ENCODE measurements at places on chromosomes 2 and 18.

- DNase-seq = no peak
These were observed 527.4 kb upstream of the REG3G start for GRCh38 chr2:78498125-78498524.

DNA sequence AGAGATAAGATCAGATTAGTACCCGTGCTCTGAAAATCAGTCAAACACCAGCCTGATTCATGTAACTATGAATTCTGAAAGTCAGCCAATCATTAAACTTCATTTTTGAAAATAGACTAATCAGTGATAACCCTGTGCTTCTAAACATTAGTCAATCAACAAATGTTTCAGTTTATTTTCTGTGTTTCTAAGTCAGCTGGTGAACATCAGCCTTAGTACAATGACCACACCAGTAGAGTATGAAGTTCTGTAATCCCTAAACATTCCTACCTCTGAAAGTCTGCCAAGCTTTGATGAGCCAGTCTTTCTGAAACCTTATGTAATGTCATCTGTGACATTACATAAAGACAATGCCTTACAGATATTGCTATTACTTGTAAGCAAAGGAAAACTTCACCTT lies 807.4 kb upstream of the CRIM1 start:
- DNase-seq = no peak

- DNase-seq = no peak
These were observed 549.0 kb upstream of the PKDCC start for GRCh38 chr2:41498781-41499180.

GRCh38 chr2:218883491-218884490 lies 3.1 kb downstream of the WNT10A start:
- DNase-seq = peak; percentile 76

DNA sequence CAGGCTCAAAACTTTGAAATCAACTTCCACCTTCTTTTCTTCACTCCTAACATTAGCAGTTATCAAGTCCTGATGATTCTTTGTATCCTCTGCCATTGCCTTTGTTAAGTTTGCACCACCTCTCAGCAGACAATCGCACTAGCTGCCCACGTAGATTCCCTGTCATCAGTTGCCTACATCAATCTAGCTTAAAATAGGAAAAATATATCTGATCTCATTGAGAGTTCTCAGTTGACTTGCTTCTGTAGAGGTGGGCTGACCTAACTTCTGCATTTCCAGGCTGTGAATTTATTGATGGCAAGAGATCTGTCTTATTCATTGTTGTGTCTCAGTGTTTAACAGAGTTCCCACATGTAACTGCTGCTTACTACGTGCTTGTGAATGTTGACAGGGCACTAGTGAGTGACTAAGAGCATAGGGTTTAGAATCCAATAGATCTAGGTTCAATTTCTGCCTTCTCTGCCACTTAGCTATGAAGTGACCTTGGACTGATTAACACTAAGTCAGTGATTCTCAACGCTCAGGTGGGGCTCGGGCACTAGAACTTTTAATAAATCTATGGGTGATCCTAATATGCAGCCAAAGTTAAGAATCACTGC lies 3.7 kb upstream of the INSIG2 start:
- DNase-seq = no peak

DNA sequence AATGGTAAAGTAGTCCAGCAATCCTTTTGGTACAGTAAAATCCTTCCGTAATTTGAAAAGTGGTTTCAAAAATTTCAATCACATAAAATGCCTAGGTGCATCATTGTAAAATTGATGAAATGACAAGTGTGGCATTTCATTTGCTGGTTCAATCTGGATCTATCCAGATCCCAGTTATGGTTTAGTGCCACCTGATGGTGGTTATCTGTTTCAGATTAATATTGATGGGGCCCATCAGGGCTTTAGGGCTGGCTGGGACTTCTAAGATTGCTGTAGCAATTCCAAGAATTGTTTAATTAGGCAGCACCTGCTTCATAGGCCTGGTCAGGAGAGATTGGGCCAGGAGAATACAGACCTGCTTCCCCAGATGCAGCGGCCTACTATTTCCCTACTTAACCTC lies 55.5 kb upstream of the PIK3C3 start:
- DNase-seq = no peak

DNA sequence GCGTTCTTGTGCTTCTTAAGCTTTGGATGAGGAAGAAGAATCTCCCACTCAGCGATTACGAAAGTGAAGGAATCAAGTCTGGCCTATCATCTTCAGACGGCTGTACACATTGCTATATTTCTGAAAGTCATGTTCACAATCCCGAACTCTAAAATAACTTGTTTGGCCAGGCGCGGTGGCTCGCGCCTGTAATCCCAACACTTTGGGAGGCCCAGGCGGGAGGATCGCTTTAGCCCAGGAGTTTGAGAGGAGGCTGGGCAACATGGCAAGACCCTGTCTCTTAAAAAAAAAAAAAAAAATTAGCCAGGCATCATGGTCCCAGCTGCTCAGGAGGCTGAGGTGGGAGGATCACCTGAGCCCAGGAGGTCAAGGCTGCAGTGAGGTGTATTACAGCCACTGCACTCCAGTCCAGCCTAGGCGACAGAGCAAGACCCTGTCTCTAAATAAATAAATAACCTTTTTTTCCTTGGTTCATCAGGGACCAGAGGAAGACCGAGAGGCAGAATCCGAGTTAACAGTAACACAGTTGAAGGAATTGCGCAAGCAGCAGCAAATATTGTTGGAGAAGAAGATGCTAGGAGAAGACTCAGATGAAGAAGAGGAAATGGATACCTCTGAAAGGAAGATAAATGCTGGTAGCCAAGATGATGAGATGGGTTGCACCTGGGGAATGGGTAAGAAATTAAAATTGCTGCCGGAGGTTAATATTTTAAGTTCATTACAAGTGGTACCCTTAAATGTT lies 1.1 kb downstream of the SLC4A1AP start:
- no peak for DNase-seq

- no peak for DNase-seq
These were observed 20.1 kb upstream of the TEX51 start for GRCh38 chr2:126878601-126879000.

DNA sequence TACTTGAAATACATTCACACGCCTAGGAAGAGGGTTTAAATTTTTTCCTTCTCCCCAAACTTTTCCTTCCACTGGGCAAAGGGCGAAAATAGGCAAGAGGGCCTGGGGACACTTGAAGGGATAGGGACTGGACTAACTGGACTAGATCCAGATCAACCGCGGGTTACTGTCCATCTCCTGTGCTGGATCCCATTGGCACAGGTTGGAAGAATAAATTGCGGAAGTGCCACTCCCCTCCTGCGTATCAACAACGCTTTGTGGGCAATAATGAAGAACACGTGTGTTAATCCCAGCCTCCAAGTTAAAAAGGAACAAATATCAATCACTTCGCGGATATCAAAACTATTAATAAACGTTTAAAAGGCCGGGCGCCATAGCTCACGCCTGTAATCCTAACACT lies 1.7 kb upstream of the FZD5 start:
- no peak for DNase-seq

- no peak for DNase-seq
These were observed 408.8 kb downstream of the HRH4 start for GRCh38 chr18:24869285-24869684.

DNA sequence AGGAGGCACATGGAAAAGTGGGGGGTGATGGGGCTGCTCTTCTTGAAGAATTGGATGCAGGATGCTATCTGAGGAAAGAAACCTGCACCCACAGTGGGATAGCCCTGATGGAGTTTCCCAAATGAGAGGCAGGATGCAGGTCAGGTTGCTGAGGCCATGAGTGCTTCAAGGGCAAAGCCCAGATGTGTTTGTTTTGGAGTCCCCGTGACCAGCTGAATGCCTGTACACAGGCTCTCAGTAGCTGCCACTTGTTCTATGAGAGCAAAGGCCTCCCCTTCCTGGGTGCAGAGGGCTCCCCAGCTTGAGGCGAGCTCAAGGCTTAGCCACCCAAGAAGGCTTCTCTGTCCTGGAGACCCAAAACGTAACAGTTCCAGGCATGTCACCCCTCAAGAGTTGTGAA lies 192.7 kb downstream of the SEPTIN10 start:
- no peak for DNase-seq

- DNase-seq = no peak
These were observed 10.8 kb downstream of the ALPP start for GRCh38 chr2:232389327-232389726.

GRCh38 chr18:6411382-6411781 lies 3.3 kb downstream of the L3MBTL4 start:
- DNase-seq = no peak

GRCh38 chr2:232550354-232551249 lies at the start of the genes EIF4E2 and TIGD1:
TSS of gene EIF4E2 (plus strand) at chr2:232550689. CDS start at chr2:232550725, 36 bp downstream.
TSS of gene TIGD1 (minus strand) at chr2:232550557. CDS start at chr2:232549882, 675 bp downstream.
- peak; percentile 98 for DNase-seq

GRCh38 chr2:99485411-99485810 lies 4.4 kb downstream of the REV1 start:
- no peak for DNase-seq

DNA sequence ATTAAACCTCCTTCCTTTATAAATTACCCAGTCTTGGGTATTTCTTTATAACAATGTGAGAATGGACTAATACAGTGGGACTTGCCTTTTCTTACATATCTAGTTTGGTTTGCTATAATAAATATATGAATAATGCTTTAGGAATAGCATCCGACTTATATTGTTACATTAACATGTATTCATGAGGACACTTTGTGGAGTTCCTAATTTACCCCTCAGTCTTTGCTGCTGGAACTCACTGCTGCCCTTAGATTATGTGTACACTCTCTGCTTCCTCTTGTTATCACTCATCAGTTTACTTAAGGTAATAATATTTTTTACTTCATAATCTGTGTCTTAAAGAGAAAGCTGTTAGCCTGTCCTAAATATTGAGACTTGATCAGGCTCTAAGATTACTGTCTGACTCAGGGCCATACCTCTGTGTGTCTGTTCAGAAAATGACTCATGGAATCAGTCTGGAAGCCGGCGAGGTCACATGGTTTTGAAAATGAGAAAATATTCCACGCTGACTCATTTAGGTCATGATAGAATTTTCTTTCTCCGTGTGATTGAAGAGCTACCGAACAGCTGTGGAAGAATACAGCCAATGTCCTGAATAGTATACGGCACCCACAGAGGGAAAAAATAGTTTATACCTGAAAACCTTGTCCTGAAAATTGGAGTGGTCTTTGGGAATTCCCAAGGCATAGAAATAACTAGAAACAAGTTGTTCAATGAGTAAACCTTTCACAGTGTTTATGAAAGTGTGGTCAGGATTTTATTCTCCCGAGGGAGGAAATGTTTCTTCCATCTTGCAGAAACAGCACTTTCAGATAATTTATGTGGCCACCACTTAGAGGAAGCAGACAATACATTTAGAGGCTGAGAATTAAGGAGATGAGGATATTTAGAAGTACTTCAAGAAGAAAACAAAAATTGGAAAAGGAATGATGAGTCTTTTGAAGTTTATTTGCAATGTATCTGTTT lies 156.4 kb downstream of the DSEL start:
- DNase-seq = peak; percentile 69

DNA sequence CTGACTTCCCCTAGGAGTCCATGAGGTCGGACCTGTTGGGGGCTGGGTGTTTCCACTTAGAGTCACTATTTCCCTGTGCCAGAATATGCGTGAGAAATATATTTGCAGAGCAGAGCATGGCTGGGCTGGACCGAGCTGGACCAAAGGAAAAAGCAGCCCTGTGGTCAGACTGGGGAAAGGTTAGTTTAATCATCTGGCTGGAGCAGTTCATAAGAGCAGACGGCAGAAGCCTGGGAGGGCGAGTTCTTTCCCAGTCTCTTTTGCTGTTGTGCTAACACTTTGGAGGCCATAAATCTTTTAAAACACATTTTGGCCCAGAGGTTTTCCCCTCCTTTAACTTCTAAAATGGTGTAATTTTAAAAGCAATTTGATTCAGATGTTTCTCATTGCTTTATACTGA lies 66.5 kb downstream of the GLI2 start:
- no peak for DNase-seq

GRCh38 chr2:118670276-118670675 lies 177.2 kb downstream of the EN1 start:
- DNase-seq = no peak

DNA sequence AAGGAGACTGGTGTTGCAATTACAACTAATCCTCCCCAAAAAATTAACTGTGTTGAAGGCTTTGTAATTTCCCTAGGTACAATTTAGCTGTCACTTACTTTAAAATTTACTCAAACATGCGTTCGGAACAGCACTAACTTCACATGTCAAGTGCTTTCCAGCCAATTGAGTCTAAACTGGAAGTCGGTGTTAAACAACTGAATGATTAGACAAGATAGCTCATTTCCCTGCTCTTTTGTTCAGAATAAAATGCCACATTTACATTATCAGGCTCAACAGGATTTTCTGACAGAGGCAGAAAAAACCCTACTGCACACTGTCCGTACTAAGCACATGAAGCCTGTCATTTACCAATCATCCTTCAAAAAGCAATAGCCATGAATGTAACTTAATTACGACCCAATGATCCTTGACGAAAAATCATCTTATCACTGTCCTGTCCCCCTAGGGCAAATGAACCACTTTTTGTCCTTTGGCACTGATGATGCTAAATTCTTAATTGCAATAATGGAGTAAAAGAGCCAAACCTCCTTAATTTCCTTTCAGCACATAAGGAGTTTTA lies 56.0 kb downstream of the LRPPRC start:
- no peak for DNase-seq

DNA sequence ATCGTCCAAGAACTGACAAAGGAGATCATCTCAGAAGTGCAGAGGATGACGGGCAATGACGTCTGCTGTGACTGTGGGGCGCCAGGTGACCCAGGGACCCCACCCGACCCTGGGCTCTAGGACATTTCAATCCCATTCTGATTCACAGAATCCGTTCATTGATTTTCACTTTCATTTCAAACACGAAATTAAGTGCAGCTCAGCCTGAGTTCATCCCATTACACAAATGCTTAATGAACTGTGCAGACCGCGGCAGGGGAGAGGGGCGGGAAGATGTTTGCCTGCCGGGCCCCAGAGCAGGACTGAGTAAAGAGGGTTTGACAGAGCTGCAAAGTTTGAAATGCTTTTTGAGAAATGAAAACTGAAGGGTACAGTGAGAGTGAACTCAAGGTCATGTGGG lies 67.1 kb downstream of the ITGB1BP1 start:
- no peak for DNase-seq

DNA sequence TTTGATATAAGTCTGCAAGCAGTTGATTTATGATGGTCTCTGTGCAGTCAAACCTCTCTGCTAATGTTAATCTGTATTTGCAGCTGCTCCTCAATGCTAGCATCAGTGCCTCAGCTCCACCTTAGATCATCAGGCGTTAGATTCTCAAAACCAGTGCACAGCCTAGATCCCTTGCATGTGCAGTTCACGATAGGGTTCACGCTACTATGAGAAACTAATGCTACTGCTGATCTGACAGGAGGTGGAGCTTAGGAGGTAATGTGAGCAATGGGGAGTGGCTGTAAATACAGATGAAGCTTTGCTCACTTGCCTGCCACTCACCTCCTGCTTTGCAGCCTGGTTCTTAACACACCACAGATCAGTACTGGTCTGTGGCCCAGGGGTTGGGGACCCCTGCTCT lies 18.4 kb downstream of the RBKS start:
- no peak for DNase-seq

- no peak for DNase-seq
These were observed 8.1 kb downstream of the ASIC4 start for GRCh38 chr2:219522111-219523030.

DNA sequence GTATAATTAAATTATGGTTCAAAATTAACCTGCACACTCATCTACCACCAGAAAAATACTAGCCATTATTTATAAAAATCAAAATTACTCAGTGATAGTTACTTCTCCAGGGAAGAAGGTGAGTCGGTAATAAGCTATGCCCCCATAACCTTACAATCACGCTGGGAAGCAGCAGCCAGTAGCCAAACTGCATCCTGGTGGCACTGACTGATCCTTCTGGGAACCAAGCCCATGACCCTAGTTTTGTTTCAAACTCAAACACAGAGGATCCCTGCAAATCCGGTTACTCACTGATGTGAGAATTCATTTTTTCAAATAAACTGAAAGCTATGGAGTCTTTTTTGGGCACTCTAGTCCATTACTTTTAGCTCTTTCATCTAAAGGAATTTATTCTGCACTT lies 88.2 kb upstream of the VWC2L start:
- no peak for DNase-seq

All from right cardiac atrium (tissue), 5 donors.